ENCODE measurements at places on chromosomes 1 and 21.

GRCh38 chr1:201325678-201326060, 42.4 kb downstream of the PKP1 start:
- DNase-seq: no peak

GRCh38 chr1:38454236-38454635, 405.3 kb downstream of the RRAGC start:
- no peak for DNase-seq

GRCh38 chr1:5620997-5621396, 371.2 kb downstream of the NPHP4 start:
- no peak for DNase-seq

GRCh38 chr1:36673202-36673601, 190.5 kb upstream of the CSF3R start:
- DNase-seq: no peak

GRCh38 chr21:33334824-33335223, 10.1 kb downstream of the IFNAR1 start:
- no peak for DNase-seq
